ENCODE measurements at places on chromosomes 2 and 18. TPM values are rescaled to one million over a fixed set of nuclear protein-coding genes. Genes with fewer than 3 reads are reported as not detected.

DNA sequence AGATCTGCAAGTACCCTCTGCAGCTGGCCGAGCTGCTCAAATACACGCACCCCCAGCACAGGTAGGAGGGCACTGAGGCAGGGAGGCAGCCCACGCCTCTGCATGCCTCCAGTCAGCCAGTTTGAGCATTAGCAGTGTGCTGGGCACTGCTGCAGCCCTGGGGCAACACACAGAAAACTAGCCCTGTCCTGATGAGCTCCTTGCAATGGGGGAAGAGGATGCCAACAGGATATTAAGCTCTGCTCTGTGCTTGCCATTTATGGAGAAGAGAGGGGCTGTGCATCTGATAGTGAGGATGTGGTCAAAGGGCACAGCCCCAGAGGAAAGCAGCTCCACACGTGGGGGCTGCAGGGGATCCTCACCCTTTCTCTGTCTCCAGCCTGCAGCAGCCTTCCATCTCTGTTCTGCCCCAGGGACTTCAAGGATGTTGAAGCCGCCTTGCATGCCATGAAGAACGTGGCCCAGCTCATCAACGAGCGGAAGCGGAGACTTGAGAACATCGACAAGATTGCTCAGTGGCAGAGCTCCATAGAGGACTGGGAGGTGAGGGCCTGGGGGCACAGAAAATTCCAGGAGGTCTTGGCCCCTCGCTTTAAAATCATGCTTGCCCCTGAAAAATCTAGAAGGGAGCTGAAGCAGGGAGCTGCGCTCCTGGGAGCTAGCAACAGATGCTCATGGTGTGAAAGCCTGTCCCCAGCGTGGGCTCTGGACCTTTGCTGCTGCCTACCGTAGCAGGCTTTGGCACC lies 51.7 kb downstream of the FAM168B start:
- no peak for DNase-seq
- no peaks in the 10 kb centered on the region for H3K27me3 ChIP-seq
- H3K4me1 ChIP-seq: peaks cover 7% of the 10 kb centered on the region
- no peak overlapping the region for H3K4me3 ChIP-seq

DNA sequence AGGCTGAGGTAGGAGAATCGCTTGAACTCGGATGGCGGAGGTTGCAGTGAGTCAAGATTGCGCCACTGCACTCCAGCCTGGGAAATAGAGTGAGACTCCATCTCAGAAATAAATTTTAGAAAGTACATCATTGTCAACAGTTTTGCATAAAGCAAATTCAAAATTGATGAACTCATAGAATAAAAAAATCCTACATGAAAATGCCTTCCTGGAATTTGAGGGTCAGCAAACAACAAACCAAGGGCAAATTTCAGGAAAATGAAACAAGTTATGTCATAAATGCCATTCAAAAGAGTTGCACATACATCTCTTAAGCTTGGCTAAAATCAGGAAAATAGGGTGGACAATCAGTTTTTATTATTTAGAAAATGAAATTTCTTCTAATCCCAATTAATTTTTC lies 45.1 kb downstream of the COL5A2 start:
- H3K27ac ChIP-seq: no peak overlapping the region
- H3K36me3 ChIP-seq: no peaks in the 10 kb centered on the region
- H3K4me3 ChIP-seq: no peak overlapping the region
- DNase-seq: no peak
- H3K4me1 ChIP-seq: no peaks in the 10 kb centered on the region

GRCh38 chr18:48358868-48359267 lies 50.3 kb downstream of the ZBTB7C start:
- H3K4me1 ChIP-seq: peaks cover 12% of the 10 kb centered on the region
- DNase-seq: no peak
- H3K27ac ChIP-seq: no peak overlapping the region
- H3K36me3 ChIP-seq: no peaks in the 10 kb centered on the region

DNA sequence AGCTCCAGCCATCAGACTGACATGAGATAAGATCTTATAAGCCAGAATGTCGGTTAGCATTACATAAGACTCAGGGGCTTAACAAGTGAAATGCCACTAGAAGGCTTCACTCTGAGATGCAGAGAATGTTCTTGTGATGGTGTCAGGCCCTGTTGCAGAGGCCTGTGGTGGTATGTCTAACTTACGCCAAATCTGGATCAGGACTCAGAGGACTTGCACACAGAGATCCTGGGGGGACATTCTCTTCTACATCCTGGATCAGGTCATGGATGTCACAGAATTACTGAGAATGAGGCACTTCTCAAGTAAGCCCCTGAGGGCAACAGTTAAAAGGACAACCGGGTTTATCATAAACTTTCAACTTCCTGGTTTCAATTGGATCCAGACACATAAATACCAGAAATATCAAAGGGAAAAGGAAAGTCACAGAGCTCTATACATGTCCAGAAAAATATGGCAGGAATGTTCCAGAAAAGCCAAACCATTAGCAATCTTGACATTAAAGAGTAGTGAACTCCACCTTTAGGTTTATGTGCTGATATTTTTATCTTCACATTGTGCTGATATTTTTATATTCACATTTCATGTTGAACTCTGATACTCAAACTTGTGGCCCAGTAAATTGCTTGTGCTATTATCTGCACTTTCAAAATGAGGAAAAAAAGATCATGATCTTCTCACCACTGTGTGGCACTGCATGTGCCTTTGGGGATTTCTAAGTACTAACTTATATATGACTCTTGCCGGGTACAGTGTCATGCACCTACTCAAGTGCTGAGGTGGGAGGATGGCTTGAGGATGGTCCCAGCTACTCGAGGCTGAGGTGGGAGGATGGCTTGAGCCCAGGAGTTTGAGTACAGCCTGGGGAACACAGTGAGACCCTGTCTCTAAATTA lies 137.5 kb upstream of the RNF152 start:
- H3K4me3 ChIP-seq: no peak overlapping the region
- H3K36me3 ChIP-seq: no peaks in the 10 kb centered on the region
- DNase-seq: no peak

DNA sequence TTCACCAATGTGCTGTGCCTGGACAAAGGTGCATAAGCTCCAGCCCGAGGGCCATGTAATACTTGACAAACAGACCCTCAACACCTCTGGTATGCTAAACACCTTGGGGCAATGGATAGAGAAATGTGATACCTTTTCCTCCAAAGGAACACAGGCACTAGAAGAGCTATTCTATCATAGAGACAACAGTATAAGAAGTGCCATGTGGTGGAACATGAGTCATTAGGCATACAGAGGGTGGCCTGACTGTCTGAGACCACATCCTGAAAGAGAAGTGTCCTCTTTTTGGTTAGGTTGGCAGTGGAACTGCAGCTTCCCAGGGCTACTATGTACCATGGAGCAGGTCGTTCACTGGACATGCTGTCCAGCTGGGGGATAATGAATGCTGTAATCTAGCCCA lies 153.9 kb downstream of the INSIG2 start:
- no peak overlapping the region for H3K27ac ChIP-seq
- no peaks in the 10 kb centered on the region for H3K4me1 ChIP-seq
- no peaks in the 10 kb centered on the region for H3K27me3 ChIP-seq
- no peak for DNase-seq

DNA sequence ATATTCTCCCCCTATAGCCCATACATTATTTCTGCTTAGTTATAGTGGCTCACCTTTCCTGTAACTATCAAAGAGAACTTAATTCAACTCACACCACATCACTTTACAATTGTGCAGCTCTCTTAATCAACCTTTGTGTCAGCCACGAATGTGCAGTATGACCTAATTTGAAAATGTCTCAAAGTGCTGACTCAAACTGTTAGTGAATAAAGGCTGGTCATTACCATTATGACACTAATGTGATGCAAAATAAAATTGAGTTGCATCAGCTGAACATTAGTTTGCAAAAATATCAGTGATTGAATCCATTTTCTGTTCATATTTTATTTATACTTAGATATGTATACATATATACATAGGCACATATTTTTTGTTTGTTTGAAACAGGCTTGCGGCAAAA lies 251.8 kb downstream of the MEIS1 start:
- H3K36me3 ChIP-seq: no peaks in the 10 kb centered on the region
- H3K4me3 ChIP-seq: no peak overlapping the region
- H3K27ac ChIP-seq: no peak overlapping the region
- H3K4me1 ChIP-seq: peaks cover 4% of the 10 kb centered on the region
- no peaks in the 10 kb centered on the region for H3K27me3 ChIP-seq

- DNase-seq: peak; percentile 79
- H3K4me3 ChIP-seq: no peak overlapping the region
- H3K27me3 ChIP-seq: no peaks in the 10 kb centered on the region
- H3K36me3 ChIP-seq: no peaks in the 10 kb centered on the region
- H3K4me1 ChIP-seq: peaks cover 25% of the 10 kb centered on the region
Measured at GRCh38 chr2:240564561-240565332, 3.5 kb upstream of the RNPEPL1 start.

- H3K4me1 ChIP-seq: no peaks in the 10 kb centered on the region
- peaks cover 97% of the 10 kb centered on the region for H3K27me3 ChIP-seq
Measured at GRCh38 chr2:132668987-132669907, 758 bp downstream of the LYPD1 start.

- no peaks in the 10 kb centered on the region for H3K36me3 ChIP-seq
- H3K27ac ChIP-seq: no peak overlapping the region
- no peak overlapping the region for H3K4me3 ChIP-seq
- peaks cover 31% of the 10 kb centered on the region for H3K27me3 ChIP-seq
- DNase-seq: no peak
Measured at GRCh38 chr2:64400733-64401528, 53.0 kb upstream of the LGALSL start.

DNA sequence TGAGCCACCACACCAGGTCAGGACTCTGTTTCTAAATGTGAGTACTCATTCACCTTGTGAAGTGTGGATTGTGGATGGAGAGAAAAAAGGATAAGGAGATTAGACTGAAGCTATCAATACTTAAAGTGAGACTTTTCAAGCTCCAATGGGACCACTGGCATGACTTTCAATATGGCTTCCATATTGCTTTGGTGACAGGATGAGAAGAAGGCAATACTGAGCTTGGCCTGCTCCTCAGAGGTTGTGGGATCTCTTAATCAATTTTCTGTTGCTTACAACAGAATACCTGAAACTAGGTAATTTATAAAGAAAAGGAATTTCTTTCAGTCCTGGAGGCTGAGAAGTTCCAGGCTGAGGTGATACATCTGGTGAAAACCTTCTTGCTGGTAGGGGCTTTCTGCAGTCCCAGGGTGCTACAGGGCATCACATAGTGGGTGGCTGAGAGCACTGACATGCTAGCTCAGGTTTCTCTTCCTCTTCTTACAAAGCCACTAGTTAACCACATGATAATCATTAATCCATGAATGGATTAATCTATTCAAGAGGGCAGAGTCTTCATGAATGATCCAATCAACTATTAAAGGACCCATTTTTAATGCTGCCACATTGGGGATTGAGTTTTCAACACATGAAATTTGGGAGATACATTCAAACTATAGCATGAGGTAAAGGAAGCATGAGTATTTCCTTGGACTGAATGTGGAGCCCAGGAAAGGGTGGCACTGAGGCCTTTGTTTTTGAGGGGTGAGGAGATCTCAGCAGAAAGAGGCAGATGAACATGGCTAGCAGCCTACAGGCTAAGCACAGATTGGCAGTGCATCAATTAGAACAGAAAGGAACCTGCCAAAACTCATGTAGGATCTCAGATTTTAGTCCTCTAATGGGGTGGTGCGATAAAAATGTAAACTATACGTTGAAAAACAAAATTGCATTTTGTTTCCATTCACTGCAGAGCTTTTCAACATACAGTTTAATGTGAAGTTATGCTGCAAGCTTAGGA lies 274.5 kb downstream of the PIK3C3 start:
- H3K4me3 ChIP-seq: no peak overlapping the region
- DNase-seq: no peak
- no peaks in the 10 kb centered on the region for H3K36me3 ChIP-seq
- H3K27ac ChIP-seq: no peak overlapping the region
- H3K27me3 ChIP-seq: no peaks in the 10 kb centered on the region

GRCh38 chr18:79779700-79780190 lies 18.0 kb upstream of the KCNG2 start:
- no peaks in the 10 kb centered on the region for H3K36me3 ChIP-seq
- no peaks in the 10 kb centered on the region for H3K4me1 ChIP-seq
- no peak overlapping the region for H3K27ac ChIP-seq
- H3K27me3 ChIP-seq: peaks cover 8% of the 10 kb centered on the region
- DNase-seq: no peak
- H3K4me3 ChIP-seq: no peak overlapping the region

DNA sequence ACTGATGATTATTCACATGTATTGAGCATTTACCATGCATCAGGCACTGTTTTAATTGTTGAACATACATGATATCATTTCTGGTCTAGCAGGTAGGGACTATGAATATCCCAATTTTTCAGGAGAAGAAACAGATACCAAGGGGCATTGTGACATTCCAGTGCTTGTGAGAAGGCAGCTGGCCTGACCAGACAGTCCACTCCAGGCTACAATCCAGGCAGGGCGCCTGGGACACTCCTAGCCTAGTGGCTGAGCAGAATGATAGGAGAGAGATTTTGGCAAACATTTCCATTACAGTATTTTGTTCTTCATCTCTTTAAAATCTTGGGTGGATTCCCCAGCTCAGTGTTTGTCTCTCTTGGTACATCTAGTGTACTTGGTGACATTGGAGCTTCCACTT lies 24.9 kb downstream of the ZNF892 start:
- no peak overlapping the region for H3K4me3 ChIP-seq
- no peaks in the 10 kb centered on the region for H3K4me1 ChIP-seq
- H3K27ac ChIP-seq: no peak overlapping the region
- DNase-seq: no peak

- no peak overlapping the region for H3K4me3 ChIP-seq
- H3K36me3 ChIP-seq: no peaks in the 10 kb centered on the region
- no peak for DNase-seq
- peaks cover 6% of the 10 kb centered on the region for H3K4me1 ChIP-seq
Measured at GRCh38 chr2:16438613-16439321, 226.9 kb downstream of the CYRIA start.

DNA sequence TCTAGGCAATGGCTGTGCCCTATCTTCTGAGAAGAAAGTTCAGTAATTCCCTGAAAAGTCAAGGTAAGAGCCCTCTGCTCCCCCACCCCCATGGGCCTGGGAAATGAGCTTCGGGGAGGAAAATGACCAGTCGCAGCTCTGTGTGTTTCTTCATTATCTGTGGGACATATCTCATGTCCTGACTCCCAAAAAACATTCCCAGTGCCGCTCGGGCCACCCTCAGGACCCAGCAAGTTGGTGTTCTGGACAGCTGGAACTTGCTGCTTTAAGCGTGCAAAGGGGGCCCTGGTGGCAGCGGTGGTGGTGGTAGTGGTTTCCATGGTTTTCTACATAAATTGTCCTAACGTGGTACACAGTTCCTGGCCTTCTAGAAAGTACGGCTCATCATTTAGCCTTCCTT lies 17.2 kb upstream of the PRLH start:
- no peak overlapping the region for H3K4me3 ChIP-seq
- H3K4me1 ChIP-seq: no peaks in the 10 kb centered on the region
- H3K27ac ChIP-seq: no peak overlapping the region
- no peaks in the 10 kb centered on the region for H3K36me3 ChIP-seq

CHN1 gene
- total RNA-seq: 64.3 TPM

CAVIN2 gene
- 0.74 TPM for total RNA-seq

PAX3 gene
- 19.3 TPM for total RNA-seq

BOLL gene
- total RNA-seq: 0.28 TPM

MARCO gene
- not detected for total RNA-seq
